ENCODE measurements at places on chromosomes 5 and 9.
A peak's percentile ranks its signal among the peaks of the same experiment; 100 is the strongest.

DNA sequence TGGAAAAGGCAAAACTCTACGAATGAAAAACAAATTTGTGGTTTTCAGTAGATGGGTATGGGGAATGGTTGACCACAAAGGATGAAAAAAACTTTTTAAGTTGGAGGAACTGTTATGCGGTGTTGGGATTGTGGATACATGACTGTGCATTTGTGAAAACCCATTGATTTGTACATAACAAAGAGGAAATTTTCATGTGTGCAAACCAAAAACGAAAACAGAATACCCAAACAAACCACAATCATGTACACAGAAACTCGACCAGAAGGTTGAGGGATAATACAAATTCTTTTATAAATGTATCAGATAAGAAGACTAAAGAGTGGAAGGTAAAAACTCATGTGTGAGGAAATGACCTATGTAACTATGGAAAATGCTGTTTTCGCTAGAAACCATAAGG lies 1012.4 kb downstream of the CDH18 start:
- no peak for DNase-seq

DNA sequence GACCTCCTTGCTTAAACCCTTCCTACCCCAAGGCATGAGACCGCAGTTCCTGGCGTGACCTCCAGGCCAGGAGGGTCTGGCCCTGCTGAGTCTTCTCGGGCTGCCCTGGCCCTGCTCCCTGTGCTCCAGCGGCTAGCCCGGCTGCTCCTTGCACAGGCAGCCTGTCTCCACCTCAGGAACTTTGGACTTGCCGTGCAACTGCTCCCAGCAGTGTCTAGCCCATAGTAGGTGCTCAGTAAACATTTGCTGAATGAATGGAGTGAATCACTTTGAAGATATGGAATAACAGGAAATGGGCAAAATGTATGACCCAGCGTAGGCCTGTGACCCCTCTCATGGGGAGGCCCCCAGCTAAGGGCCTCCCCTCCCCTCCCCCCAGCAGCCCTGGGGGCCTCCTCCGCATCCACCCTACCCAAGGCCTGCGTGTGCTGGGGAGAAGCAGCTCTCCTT lies 127.1 kb downstream of the ZNF354C start:
- no peak for DNase-seq

DNA sequence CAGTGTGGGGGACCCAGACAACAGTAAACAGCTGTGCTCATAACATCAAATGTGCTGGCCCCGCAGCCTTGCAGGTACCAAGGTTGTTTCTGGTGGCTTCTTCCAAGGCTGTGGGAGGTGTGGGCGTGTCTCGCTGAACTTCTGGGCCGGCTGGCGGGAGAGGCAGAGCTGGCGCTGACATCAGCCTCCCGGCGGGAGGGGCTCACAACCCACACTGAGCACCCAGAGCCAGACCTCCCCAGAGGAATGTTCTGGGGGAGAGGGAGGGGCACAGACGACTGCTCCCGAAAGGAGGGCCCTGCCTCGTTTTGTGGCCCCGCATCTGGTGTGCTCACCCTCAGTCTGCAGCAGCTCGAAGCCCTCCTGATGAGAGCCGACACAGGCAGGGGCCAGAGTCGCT lies 6.9 kb upstream of the SLC12A7 start:
- DNase-seq, result no peak

DNA sequence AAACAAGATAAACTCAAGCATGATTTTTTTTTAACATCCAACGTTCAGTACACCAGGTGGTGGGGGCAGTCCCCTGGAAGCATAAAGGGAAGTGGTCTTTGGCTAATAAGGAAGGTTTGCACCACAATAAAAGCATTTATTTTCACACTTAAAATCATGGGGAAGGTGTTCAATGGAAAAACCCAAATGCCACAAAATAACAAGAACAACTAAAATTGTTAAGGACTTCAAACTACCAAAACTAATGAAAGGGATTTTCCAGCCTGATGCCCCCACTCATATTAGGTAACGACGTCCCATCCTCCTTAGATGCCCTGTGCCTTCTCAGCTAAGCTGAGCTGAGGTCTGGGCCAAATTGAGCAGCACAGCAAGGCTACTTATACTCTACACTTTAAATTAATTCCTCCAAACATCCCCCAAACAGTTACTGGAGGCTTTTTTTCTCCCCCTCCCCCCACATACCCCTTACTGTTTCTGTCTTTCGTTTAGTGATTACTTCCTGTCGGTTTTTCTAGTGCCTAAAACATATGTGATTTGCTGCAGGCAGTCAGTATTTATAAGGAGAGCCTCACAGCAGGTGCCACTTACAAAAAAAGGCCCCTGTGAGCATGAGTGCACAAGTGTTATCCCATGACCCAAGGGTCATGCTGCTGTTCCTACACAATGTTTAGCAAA lies 259.7 kb upstream of the ZNF608 start:
- no peak for DNase-seq

- DNase-seq, result no peak
Observed at GRCh38 chr9:35687306-35687705, 2.4 kb downstream of the TPM2 start.

- peak; percentile 63 for DNase-seq
Observed at GRCh38 chr5:146825033-146825432, 53.5 kb downstream of the PPP2R2B start.

DNA sequence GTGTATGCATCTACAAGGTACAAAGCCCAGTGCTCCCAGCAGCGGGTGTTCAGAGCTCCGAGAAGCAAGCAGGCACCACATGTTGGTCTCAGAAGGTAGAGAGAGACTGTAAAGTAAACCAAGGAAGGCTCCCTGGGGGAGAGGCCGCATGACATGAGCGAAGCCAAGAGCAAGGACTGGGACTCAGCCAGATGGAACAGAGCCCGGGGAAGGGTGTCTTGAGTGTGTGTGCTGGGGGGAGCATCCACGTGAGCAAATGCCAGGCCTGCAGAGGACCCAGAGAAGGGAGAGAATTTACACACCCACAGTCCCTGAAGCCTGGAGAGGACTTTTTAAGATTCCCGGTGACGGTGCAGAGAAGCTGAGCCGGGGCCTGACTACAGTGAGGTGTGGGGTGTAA lies 15.2 kb upstream of the KCNIP1 start:
- DNase-seq, result no peak

- DNase-seq, result no peak
Observed at GRCh38 chr5:77893225-77893860, 117.2 kb upstream of the TBCA start.

GRCh38 chr5:36374266-36374862 lies 72.7 kb upstream of the RANBP3L start:
- peak; percentile 53 for DNase-seq

DNA sequence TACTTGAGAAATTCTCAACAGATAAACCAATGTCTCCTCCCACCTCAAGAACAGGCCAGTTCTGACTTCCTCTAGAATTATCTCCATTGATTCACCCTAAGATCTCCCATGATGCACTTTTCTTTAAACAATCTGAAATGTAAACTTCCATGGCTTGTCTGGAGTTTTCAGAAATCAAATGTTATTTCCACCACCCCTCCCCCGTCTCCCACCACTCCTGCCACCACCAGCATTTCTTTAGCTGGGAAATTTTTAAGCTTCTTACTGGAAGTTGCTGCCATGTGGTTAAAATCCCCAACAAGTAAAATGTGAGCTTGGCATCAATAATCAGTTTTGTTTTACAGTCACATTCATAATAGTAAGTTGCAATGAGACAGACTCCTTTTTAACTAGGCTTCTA lies 32.8 kb upstream of the BASP1 start:
- no peak for DNase-seq

DNA sequence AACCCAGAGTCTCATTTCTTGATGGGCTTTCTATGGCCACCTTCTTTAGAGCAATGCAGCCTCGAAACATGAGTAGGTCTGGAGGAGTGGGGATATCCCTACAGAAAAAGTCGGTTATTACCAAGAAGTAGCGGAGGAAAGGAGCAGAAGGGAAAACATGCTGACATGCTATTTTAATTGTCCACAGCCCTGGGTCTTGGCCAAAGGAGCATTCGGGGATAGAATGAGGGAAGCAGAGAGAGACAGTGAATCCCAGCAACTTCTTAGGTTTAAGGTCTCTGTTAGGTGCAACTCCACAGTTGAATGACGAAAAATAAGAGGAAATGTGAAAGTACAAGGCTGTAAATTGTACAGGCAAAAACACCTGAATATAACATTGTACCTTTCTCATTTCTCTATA lies 506.7 kb upstream of the CDH18 start:
- no peak for DNase-seq

GRCh38 chr5:156920861-156921431 lies 42.1 kb downstream of the TIMD4 start:
- no peak for DNase-seq

DNA sequence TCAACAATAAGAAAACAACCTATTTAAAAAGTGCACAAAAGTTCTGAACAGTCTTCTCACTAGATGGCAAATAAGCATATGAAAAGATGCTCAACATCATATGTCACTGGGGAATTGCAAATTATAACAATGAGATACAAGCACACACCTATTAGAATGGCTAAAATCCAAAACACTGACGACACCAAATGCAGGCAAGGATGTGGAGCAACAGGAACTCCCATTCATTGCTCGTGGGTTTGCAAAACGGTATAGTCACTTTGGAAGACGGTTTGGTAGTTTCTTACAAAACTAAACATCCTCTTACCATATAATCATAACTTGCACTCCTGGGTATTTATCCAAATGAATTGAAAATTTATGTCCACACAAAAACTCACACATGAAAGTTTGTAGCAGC lies 100.9 kb upstream of the TBC1D2 start:
- DNase-seq, result no peak

- no peak for DNase-seq
Observed at GRCh38 chr5:39941416-39941815, 516.6 kb upstream of the DAB2 start.

GRCh38 chr5:59956130-59956783 lies 62.7 kb upstream of the PDE4D start:
- DNase-seq, result no peak

DNA sequence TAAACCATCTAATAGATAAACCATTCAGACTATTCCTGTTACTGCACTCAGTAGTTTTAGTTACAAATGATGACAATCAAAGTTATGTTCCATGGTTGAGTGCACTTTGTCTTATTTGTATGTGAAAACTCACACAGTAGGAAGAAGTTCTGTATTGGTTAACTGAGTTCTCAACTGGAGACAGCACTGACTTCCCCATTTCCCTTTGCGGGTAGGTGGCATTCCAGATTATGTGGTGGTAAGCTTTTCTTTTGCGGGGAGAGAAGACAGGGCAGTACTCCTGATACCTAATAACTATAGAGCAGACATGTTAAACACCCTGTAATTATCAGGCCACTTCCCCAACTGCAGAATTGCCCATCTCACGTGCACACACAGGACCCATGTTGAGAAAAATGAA lies 24.4 kb downstream of the TARS1 start:
- no peak for DNase-seq

DNA sequence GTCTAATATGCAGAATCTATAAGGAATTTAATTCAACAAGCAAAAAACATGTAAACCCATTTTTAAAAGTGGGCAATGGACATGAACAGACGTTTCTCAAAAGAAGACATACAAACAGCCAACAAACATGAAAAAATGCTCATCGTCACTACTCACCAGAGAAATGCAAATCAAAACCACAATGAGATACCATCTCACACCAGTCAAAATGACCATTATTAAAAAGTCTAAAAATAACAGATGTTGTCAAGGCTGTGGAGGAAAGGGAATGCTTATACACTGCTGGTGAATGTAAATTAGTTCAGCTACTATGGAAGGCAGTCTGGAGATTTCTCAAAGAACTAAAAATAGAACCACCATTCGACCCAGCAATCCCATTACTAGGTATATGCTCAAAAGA lies 3.1 kb upstream of the KLHL3 start:
- no peak for DNase-seq

DNA sequence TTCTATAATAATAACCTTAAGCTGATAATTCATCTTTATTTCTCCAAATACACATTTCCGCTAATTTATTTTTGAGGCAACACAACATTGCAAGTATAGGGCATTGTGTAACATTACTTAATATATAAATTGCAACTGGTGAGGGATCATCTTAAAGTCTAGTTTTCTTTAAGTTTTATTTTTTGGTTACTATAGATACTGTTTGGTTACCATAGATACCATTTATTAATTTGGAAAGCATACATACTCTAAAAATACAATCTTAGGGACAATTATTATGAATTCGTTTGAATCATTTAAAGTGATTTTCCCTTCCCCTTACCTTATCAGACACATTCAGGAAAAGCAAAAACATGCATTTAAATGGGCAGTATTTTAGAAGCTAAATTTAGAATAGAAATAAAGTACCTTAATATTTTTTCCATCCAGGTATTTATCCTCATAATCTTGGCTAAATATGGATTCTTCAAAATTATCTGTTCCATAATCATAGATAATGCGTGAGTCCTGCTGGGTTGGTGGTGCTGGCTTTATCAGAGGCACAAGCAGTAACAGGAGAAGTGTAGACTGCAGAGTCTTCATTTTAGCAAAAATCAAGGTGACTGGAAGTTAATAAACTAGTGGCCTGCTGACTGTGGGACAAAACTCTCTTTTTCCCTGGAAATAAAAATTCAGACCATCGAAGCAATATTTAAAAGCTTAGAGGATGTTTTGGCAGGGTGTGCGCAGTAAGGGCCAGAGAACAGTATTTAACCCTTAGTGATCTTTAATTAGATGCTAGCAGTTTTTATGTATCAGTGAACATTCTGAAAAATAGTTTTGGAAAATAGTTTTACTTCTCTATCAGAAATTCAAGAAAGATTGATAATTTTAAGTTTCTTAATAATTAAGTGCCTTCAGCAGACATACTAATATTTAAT lies 1.3 kb downstream of the OGN start:
- DNase-seq, result no peak

DNA sequence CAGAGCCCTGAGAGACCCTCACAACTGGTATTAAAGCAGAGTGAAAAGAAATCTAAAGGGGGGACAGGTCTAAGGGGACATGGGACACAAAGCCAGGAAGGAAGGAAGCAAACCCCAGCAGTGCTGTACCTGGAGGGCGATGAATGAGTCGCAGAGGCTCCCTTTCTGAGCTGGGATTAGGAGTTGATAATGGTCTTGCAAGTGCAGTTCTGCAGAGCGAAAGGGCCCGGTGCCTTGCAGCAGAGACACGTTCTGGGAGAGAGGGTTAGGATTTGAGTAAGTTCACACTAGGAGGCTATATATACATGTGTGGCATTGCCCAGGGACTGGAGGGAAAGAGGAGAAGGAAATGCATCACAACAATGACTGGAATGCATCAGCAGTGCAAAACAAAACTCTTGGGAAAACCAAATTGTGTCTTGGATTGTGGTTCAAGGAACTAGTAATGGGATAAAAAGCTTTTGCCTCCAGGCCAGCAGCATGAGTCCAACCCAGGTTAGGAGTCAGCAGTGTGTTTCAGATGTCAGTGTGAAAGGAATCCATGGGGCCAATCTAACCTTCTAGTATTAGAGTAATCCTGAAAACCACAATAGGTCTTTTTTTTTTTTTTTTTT lies 38.8 kb upstream of the LIFR start:
- DNase-seq, result peak; percentile 41

- no peak for DNase-seq
Observed at GRCh38 chr5:15385037-15385436, 114.9 kb upstream of the FBXL7 start.

DNA sequence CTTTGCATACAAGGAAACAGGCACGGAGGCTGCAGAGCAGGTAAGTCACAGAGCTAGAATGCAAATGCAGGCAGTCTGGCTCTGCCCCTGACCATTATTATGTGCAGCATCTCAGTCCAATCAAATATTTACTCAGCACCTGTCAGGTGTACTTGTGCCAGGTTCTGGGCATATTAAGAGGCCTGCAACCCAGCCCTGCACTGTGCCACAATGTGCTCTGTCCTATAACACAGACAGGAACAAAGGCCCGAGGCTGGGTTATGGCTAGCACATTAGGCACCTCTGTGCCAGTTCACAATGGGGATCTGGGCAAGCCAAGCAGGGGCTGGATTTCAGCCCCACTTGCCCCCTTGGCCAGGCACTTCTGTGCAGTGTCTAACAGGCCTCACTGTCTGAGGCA lies 14.0 kb downstream of the ARL15 start:
- peak; percentile 48 for DNase-seq
